Muscle of leg (tissue), 16 donors: ENCODE measurements at places on chromosomes 5 and 9. TPM values are rescaled to one million over a fixed set of nuclear protein-coding genes. Genes with fewer than 3 reads are reported as not detected.

GRCh38 chr9:124217836-124218437, 39.8 kb upstream of the NEK6 start:
- H3K36me3 ChIP-seq = no peaks in the 10 kb centered on the region
- no peak for DNase-seq
- peaks cover 35% of the 10 kb centered on the region for H3K4me1 ChIP-seq
- no peaks in the 10 kb centered on the region for H3K27me3 ChIP-seq
- H3K27ac ChIP-seq = peak overlapping the region; percentile 35

- peaks cover 27% of the 10 kb centered on the region for H3K4me1 ChIP-seq
- H3K4me3 ChIP-seq = no peak overlapping the region
- H3K27me3 ChIP-seq = no peaks in the 10 kb centered on the region
- peaks cover 15% of the 10 kb centered on the region for H3K36me3 ChIP-seq
- H3K27ac ChIP-seq = no peak overlapping the region
Observed at GRCh38 chr9:38391278-38392118, 1.0 kb upstream of the ALDH1B1 start.

DNA sequence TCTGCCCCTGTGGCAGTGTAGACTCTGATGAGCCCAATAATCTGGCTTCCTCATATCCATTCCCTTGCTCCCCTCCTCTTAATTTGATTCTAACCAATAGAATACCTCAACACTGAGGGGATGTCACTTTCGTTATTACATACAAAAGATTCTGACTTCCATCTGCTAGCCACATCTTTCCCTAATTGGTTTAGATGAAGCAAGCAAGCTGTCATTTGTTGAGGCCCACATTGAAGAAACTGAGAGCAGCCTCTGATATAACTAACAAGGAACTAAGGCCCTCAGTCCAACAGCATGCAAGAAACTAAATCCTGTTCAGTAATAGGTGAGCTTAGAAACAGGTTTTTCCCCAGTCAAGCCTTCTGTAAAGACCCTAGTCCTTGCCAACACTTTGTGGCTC, 5.8 kb downstream of the ADAMTS6 start:
- H3K4me1 ChIP-seq = peaks cover 2% of the 10 kb centered on the region
- no peaks in the 10 kb centered on the region for H3K36me3 ChIP-seq
- no peaks in the 10 kb centered on the region for H3K27me3 ChIP-seq

GRCh38 chr5:31469886-31470285, 62.0 kb downstream of the DROSHA start:
- no peak for DNase-seq
- no peaks in the 10 kb centered on the region for H3K27me3 ChIP-seq

SYK gene
- 3.7 TPM for total RNA-seq

GCNT4 gene
- 0.04 TPM for total RNA-seq
